ENCODE measurements at places on chromosomes 11 and 22.

- no peak for DNase-seq
Measured at GRCh38 chr11:117931971-117932370, 2.8 kb upstream of the TMPRSS13 start.

GRCh38 chr22:44665115-44665514 lies 36.9 kb upstream of the PRR5 start:
- DNase-seq = no peak

DNA sequence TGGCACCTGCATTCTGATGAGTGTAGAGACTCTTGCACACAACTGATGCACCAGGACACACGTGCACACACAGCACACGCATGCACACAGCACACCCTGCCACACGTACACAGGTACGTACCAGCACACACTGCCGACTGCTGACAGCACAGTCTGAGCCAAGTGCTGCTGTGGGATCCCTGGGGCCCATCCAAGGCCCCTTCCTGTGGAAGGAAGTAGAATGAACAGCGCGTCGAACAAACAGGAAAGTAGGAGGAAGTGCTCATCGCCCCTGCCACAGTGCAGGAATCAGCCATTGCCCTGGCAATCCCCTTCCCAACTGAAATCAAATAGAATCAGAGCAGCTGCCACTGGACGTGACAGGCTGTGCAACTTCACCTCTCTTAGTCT lies 57.9 kb downstream of the CD82 start:
- no peak for DNase-seq

DNA sequence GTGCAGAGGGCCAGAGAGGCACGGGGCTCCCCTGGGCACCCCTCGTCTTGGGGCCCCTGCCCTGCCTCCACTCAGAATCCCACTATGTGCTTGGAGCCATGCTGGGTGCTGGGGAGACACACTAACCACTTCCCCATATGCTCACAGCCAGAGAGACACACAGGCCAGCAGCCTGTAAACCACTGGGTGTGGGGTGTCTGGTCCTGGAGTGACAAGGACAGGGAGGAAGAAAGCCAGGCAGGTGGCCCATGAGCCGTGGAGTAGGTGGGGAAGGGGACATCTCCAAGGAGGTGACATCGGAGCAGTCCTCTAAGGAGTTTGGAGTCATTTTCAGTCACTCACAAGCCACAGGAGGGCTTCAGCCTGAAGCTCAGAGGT lies 58.9 kb downstream of the CDKN1C start:
- no peak for DNase-seq

DNA sequence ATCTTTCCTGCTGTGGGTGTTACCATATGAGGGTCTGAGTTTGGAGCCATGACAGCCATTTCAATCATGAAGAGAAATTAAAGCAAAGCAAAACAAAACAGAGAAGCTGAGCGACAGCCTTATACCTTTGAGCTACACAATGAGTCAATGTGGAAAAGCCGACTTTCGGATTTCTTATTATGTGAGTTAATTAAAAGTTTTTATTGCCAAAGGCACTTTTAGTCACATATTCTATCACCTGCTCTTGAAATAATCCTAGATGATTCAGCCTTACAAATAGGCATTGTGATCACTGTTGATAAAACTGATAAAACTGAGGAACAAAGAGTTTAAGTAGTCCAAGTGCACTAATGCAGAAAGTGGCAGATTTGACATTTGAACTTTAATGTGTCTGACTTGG lies 381.9 kb upstream of the TENM4 start:
- DNase-seq = no peak

GRCh38 chr22:43297270-43298061 lies 45.7 kb downstream of the SCUBE1 start:
- no peak for DNase-seq

DNA sequence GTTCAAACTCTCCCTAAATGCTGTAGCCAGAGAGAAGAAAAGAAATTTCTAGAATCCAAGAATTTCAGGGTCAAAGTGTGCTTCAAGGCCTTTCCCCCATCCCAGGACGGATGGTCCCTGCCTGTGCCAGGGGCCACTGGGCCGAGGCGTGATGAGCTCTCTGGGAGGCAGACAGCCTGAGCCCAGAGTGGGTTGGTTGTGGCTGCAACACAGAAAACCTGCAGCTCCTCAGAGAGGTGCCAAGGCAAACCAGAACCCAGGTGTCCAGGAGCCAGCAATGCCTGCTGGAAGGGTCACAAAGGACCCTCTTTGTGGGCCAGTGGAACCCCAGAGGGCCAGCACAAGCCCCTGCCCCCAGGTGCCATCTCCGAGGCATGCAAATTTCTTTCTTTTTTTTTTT lies 2.6 kb upstream of the APOL6 start:
- DNase-seq = no peak

DNA sequence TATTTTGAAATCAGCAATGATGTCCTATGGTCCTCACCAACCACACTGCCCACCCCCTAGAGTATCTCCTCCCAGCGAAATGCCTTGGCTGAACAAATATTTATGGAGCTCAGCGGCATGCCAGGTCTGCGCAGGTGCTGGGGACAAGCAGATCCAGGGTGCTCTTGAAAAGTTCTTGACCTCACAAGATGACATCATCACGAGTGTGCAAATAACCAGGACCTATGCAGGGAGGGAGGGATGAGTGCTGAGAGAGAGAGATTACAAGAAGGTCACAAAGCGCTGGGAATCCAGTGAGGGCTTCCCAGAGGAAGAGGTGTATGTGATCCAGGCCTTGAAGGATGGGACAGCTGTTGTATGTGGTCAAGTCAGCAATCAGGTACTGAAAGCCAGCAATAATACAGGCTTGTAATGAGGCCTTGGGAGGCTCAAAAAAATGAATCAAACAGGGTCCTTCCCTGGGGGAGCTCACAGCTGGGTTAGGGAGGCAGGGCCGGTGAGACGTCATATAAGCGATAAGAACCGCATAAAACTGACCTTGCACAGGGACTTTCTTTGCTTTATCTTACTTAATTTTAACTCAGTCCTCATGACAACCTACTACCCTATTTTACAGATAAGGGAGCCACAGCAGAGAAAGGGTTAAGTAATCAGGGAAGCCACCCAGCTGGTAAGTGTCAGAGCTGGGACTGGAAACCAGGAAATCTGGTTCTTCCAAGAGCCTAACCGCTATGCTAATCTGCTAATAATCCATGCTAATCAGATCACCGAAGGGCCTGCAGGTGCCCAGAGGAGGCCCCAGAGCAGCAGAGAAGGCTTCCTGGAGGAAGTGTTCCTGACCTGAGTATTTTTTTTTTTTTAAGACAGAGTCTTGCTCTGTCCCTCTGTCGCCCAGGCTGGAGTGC lies 8.2 kb downstream of the ARRB1 start:
- peak; percentile 86 for DNase-seq

DNA sequence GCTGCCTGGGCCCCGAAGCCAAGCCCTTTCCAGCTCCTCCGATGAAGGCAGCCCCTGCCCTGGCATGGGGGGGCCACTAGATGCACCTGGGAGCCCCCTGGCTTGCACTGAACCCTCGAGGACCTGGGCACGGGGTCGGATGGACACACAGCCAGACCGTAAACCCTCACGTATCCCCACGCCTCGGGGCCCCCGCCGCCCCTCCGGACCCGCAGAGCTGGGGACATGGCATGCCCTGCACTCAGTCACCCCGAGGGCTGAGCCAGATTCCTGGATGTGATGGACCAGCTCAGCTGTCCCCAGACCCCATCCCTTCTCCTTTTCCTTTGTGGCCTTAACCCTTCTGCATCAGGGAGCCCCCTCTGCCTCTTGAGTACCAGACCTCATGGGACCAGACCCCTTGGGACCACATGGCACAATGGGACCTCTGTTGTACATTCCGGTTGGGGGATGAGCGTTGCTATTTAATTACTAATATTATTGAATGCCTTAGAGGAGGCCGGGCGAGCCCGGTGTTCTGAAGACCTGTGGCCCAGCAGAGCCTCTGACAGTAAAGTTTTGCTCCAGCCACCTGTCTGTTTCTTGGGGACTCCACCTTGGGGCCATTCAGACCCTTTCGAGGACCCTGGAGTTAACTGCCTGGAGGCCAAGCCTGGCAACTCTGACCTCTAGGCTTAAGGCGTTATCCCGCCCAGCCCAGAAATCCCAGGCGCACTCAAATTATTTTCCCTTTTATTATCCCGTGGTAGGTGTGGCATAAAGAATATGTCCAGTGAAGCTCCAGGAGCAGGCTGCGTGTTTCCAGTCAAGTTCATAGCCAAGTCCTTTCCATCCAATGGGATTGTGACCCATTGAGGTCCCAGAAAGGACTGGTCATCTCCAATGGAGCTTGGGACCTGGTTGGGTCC lies 3.0 kb downstream of the RASL10A start:
- no peak for DNase-seq

DNA sequence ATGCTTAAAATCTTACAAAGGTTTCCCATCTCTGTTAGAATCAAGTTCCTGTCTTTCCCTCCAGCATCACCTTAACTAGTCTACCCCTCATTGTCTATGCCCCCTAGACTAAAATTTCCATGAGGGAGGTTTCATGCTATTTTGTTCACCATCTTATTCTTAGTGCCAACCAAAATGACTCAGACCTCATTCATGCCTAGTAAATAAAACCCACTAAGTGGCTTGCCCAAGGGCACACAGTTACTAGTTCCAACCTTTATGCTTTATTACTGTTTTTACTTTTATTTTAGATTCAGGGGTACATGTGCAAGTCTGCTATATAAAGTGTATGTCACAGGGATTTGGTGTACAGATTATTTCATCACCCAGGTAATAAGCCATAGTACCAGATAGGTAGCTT lies 469.1 kb upstream of the FAT3 start:
- no peak for DNase-seq

DNA sequence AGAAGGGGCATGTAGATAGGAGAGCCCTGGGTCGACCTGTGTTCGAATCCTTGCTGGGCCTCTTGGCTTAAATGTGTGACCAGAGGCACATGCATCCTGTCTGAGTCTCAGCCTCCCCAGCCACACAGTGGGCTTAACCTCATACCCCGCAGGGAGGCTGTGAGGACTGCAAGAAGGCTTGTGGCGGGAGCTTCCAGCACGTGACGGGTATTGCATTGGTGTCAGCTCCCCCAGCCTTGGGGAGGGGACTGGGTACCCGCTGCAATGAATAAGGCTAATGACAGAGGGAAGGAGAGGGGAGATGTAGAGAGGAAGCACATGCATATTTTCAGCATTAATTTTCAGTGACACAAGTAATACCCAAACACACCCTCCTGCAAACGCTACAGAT lies 8.1 kb downstream of the RASD2 start:
- no peak for DNase-seq

DNA sequence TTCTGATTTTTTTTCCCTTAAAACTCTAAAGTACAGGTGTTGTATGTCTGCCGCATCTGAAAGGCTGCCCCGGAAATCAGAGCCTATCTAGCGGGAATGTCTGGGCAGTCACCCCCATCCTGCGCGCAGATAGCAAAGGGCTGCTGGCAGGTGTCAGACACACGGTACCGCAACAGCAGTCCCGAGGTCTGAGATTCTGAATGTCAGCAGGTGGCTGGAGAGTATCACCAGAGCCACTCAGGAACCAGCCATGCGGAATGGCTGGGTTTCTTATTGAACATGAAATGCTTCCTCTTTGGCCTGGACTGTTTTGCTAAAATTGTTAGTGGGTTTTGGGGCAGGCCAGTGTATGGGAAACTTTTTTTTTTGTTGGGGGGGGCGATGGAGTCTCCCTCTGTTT lies 53.3 kb downstream of the CERK start:
- DNase-seq = no peak

GRCh38 chr11:130163346-130164220 lies 4.0 kb downstream of the ST14 start:
- peak; percentile 81 for DNase-seq

DNA sequence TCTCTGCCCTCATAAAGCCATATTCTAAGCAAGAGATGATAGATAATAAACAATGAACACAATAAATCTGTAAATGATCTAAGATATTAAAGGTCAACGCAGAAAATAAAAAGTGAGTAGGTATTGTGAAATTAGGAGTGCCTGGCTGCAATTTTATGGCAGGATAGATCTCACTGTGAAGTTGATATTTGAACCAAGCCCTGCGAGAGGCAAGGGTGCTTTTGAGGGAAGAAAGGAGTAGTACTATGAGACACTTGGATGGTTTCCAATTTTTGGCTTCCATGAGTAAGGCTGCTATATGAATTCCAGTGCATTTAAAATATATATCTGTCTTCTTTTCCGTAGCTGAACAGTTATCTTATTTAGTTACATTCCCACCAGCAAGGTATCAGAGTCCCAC lies 720.0 kb upstream of the CNTN5 start:
- no peak for DNase-seq

DNA sequence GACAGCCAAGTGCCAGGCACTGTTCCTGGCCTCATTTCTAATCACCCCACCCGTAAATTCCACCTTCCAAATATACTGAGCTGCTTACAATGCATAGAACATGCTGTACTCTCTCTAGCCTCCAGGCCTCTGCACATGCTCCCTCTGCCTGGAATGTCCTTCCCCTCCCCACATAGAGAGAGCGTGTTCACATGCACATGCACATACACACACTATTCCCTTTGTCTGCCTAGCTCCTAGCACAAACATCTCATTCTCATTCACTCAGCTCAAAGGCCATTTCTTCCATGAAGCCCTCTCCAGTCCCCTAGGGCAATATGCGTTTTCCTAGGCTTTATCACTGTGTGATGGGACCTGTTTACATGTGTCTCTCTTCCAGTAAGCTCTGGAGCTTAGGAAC lies 144.6 kb downstream of the WT1 start:
- DNase-seq = no peak

GRCh38 chr22:38294193-38294592 lies 21.4 kb upstream of the TMEM184B start:
- DNase-seq = no peak

DNA sequence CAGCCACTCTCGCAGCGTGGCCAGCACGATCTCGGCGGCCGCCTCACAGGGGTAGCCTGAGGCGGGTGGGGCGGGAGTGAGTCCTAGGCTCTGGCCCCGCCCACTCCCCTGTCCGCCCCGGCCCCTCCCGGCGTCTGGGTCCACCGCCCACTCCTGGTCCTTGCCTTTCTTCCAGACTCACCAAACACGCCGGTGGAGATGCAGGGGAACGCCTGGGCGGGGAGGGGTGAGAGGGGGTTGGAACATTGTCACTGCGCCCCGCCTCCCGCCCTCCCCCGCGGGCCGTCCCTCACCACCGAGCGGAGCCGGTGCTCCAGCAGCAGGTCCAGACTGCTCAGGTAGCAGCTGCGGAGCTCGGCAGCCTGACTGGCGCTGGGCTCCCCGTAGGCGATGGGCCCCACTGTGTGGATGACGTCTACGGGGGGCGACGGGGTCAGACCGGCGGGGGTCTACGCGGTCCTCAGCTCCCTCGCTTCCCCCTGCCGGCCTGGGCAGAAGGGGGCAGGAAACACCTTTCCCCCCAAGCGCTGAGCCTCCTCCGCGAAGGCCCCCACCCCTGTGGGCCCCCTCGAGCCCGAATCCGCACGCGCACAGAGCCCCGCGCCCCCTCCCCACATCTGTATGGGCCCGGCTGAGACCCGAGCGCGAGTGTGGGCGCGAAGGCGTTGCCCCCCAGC lies 13.2 kb downstream of the OTUB1 start:
- peak; percentile 45 for DNase-seq

GRCh38 chr22:50728523-50728931 lies 9.5 kb upstream of the ACR start:
- no peak for DNase-seq

- DNase-seq = no peak
Measured at GRCh38 chr22:45627489-45628233, 44.0 kb upstream of the ATXN10 start.
